ENCODE measurements at places on chromosomes 4 and X.

DNA sequence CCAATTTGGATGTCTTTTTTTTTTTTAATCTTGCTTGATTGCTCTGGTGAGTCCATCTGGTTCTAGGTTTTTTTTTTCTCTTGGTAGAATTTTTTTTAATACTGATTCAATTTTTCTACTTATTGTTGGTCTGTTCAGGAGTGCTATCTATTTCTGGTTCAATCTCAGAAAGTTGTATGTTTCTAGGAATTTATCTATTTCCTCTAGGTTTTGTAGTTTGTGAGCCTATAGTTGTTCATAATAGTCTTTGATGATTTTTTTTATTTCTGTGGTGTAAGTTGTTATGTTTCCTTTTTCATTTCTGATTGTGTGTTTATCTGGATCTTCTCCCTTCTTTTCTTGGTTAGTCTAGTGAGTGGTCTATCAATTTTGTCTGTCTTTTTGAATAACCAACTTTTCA lies 129.6 kb downstream of the FAM13A start:
- DNase-seq: no peak

GRCh38 chr4:186932196-186932595 lies 208.5 kb upstream of the FAT1 start:
- no peak for DNase-seq

GRCh38 chr4:155999725-156000124 lies 46.1 kb upstream of the CTSO start:
- peak; percentile 32 for DNase-seq

DNA sequence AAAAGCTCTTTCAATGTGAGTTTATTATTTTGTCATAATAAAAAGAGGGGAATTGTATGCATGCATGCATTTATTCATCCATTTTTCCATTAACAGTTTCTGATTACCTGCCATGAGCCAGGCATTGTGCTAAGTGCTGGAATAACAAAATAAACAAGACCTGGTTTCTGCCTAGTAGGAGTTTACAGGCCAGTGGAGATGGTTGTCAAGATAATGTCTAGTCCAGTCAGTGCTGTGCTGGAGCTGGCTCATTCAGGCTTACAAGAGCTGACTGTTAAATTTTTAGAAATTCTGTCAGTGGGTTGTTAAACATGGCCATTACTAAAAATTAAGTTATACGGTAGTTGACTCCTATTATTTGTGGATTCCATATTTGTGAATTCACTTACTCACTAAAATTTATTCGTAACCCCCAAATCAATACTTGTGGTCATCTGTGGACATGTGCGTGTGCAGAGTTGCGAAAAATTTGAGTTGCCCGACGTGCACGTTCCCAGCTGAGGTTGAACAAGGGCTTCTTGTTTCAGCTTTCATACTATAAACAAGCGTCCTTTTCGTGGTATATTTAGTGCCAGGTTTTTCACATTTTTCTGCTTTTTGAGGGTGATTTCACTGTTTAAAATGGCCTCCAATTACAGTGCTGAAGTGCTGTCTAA lies 172.3 kb upstream of the RPS6KA3 start:
- DNase-seq: no peak

- peak; percentile 11 for DNase-seq
Observed at GRCh38 chr4:146029939-146030710, 91.5 kb upstream of the ZNF827 start.

GRCh38 chrX:38018766-38019425 lies 12.5 kb downstream of the SYTL5 start:
- DNase-seq: peak; percentile 26

GRCh38 chrX:147850875-147851274 lies 60.8 kb upstream of the FMR1 start:
- DNase-seq: no peak

DNA sequence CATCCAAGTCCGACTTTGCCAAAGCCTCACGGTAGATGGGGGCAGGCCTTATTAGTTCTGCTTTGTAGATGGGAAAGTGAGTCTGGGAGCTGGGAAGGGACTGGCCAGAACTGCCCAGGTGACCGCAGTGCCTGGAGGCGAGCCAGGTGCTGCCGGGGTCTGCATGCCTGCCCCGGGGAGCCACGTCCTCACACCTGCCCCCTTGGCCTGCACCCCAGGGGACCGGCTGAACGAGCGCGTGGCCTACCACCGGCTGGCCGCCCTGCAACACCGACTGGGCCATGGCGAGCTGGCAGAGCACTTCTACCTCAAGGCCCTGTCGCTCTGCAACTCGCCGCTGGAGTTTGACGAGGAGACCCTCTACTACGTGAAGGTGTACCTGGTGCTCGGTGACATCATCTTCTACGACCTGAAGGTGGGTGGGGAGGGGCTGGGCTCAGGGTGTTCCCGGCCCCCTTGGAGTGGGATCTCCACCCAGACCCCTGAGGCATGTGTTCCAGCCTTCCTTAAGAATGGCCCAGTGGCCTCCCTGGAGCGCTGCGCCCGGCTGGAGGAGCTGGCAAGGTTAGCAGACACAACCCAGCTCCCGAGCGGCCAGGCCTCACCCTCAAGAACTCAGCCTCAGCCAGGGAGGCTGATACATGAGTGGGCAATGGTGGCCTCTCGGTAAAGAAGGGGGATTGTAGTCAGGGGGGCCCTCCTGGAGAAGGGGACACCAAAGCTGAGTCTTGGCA lies 32.1 kb upstream of the HTRA3 start:
- no peak for DNase-seq

DNA sequence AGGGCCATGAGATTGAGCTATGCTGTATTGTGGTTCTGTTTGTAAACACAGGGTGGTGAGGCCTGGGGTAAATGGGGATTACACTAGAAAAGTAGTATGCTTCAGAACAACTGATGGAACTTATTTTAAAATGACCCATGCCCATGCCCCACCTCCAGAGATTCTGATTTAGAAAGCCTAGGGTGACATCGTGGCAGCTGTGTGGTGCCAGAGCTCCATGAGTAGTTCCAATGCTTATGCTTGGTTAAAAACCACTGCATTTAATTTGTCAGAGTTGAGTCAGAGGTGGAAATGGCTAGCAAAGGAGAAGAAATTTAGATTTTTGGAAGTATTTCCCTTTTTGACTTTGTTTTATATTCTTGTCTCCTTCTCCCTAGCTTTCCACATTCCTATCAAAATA lies 63.4 kb upstream of the PDE5A start:
- peak; percentile 32 for DNase-seq

DNA sequence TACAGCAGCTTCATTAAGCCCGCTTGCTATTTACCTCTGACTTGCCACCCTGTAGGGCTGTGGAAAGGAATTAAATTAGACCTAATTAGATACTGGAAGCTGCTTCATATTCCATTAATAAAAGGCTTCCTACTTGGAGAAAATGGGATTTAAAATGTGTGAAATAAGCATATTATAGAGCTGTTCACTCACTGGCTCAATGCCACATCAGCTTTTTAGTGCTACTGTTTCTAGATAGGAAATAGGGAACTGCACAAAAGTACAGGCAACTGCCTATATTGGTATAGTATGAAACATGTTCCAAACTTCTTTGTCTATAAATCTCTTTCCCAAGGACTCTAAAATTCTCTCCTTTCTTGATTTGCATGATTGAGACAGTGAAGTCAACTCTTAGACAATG lies 407.9 kb upstream of the AADAT start:
- DNase-seq: no peak

DNA sequence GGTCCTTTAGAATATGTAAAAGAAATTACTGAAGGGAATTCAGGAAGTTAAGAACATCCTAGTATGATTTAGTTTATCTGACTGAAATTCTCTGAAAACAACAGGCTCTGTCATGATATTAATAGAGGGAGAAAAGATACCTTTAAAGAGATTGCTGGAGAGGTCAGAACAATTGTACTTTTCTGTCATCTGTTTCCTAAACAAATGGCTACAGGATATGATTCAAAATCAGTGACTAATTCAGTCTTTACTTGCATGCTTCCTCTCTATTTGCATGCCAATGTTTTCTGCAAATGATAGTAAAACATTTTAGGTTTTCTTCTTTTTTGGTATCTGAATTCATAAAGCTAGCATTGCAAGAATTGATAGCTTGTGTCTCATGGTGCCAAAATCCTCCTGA lies 616.7 kb upstream of the PCDH7 start:
- DNase-seq: no peak

DNA sequence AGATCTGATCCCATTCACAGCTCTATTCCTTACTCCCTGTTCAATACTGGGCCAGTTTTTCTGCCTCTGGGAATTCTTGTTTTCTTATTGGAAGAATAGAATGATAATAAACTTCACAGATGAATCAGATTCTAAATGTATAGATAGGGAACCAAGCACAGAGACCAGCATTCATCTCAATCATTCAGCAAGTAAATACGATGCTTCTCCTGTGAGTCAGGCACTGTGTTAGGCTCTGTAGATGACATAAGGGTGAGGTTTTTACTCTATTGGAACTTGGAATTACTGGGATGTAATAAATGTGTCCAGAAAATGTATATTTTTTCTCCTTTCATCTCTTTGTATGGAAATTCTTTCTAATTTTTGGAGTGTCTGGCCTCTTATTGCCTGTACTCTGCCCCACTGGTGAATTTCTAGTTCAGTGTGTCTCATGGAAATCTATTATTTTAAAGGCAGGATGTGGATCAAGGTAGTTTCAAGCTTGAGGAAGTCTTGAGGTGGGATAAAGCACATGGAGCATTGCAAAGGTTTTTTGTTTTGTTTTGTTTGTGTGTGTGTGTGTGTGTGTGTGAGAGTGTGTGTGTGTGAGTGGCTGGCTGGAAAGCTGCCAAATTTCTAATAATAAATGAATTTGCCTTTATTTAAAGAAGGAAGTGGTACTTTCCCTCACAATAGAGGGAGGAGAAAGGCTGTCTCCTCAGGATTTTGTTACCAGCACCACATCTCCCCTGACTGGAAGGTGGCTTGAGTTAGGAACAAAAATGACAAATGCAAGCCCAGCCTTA lies 117.9 kb upstream of the HS3ST1 start:
- peak; percentile 13 for DNase-seq

DNA sequence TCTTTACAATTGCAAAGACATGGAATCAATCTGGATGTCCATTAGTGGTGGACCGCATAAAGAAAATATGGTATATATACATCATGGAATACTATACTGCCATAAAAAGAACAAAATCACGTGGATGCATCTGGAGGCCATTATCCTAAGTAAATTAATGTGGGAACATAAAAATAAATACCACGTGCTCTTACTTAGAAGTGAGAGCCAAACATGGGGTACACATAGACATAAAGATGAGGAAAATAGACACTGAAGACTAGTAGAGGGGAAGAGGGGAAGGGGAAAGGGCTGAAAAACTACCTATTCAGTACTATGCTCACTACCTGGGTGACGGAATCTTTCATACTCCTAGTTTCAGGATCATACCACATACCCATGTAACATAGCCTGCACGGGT lies 179.3 kb upstream of the TECRL start:
- no peak for DNase-seq

DNA sequence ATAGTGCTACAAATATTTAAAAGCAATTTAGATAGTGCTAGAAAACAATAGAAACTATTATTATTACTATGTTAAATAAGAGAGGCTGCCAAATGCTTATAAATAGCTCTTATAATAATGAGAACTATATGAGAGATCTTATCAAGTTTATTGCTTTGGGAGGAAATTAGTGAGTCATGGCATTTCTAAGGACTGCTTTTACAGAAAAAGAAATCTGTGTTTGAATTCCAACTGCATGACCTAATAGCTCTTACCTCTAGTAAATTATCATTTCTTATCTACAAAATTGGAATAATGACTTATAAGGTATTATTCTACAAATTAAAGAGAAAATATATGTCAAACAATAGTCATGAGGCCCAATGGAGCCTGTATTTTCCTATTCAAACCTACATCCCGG lies 177.2 kb downstream of the GABRG1 start:
- DNase-seq: no peak

DNA sequence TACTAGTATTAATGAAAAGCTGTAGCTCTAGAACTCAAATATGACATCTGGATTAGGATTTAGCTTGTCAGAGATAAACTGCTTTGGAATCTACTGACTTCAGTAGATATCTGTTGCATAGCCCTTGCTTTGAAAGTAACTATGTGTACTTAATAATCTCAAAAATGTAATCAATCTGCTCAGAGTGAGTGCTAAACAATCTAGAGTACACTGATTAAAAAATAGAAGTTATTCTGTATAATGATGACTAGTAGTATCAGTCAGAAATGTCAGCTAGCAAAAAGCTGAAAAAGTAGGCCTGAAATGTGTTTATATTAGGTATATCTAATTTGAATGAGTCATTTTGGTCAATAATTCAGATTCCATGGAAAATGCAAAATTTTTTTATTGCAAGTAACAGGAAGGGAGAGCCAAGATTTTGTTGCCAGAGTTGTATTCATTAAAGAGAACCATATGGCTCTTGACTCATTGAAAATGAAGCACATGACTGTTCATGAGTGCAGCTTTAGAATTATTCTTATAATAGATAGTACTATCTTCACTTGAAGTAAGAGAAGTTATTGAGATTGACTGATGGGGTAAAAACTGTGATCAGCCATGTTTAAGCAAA lies 20.0 kb downstream of the CLCN3 start:
- peak; percentile 89 for DNase-seq

GRCh38 chr4:147590249-147590920 lies 26.8 kb upstream of the TMEM184C start:
- peak; percentile 84 for DNase-seq

DNA sequence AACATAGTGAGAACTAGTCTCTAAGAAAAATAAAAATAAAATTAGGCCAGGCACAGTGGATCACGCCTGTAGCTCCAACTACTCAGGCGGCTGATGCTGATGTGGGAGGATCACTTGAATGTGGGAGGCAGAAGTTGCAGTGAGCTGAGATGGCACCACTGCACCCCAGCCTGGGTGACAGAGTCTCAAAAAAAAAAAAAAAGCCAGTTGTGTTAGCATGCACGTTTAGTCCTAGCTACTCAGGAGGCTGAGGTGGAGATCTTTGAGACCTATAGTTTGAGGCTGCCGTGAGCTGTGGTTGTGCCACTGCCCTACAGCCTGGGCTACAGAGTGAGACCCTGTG lies 2.5 kb downstream of the DCK start:
- DNase-seq: no peak

- DNase-seq: peak; percentile 87
Observed at GRCh38 chr4:61246034-61246433, 45.9 kb downstream of the ADGRL3 start.

DNA sequence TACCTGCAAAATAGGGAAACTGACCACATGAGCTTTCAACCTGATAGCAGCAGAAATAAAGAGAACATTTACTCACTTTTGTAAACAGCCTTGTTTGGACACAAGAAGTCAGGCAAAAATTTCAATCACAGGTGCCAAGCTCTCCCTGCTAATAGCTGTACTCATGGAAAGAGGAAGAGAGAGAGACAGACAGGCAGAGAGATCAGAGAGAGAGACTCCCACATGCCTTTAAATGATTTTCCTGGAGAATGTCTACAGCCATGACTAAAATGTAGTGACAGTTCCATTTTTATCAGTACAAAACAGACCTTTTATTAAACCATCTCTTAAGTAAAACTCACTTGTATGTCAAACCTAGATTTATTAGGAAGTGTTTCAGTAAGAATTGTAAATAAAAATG lies 752.9 kb downstream of the TRAM1L1 start:
- DNase-seq: no peak
